Stimulated activated CD4-positive, alpha-beta T cell treated with anti-CD3 and anti-CD28 coated beads, Interleukin-4, amount 100 ng/mL, for 24 hours (primary cell): ENCODE measurements at places on chromosomes 3 and 15.

GRCh38 chr3:187051066-187051465 is 88.2 kb downstream of the RPL39L start:
- DNase-seq: no peak

- DNase-seq: no peak
Observed at GRCh38 chr3:104412608-104413580, 953.8 kb upstream of the ALCAM start.

- DNase-seq: no peak
Observed at GRCh38 chr3:181955566-181955965, 243.8 kb downstream of the SOX2 start.

DNA sequence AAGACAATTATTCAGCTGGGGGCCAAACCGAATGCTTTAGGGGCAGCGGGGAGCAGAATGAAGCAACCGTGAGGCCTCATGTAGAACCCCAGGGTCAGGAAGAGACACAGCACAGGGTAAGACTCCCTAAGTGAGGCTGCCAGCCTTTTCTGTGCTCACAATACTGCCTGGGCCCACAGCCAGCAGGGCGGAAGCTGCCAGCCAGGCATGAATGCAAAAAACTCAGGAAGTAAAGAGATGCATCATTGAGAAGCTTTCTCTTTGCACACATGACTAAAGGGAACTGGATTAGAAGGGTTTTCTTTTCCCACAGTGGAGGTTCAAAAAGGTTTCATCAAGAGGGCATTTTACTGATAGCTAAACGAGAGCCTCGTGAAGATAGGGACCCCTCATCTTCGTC is 33.3 kb downstream of the CA12 start:
- DNase-seq: no peak

GRCh38 chr3:114506591-114507300 is 212.9 kb downstream of the TIGIT start:
- DNase-seq: no peak

DNA sequence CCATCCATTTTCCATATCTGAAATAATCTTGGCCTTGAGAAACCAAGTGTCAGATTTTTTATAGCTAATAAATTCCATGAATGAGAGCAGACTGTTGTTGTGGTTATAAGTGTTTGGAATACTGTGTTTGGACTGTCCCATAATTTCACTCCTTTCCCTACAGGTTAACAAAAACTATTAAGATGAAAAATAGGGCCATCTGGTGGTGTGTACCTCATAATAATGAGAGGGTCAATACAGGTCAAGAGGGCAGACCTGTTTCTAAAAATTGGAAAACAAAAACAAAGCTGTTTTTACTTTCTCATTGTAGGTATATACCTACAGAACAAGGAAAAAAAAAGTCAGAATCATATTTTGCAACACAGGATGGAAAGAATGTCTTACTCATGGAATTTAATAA is 553.8 kb upstream of the SGO1 start:
- DNase-seq: no peak

- no peak for DNase-seq
Observed at GRCh38 chr3:126494204-126494969, 18.7 kb upstream of the ZXDC start.

DNA sequence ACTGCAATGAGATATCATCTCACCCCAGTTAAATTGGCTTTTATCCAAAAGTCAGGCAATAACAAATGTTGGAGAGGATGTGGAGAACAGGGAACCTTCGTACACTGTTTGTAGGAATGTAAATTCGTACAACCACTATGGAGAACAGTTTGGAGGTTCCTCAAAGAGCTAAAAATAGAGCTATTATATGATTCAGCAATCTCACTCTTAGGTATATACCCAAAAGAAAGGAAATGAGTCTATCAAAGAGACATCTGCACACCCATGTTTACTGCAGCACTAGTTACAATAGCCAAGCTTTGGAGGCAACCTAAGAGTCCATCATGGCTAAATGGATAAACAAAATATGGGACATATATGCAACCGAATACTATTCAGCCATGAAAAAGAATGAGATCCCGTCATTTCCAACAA is 68.0 kb upstream of the HES1 start:
- DNase-seq: no peak

DNA sequence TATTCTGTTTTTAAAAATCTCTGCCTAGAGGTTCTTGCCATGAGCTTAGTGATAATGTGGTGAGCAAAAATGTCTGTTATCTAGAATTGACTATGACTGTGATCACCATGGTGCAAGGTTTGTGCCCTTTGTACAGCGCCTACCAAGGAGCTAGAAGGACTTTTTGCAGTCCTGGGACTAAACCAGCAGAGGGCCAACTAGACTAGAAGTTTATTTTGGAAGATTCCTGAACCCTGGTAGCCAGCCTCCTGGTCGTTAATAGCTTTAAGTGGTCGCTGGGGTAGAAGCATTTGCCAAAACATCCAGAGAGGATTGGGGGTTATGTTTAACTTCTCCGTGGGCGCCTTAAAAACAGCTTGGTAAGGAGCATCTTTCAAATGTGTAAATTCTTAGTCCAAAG is 7.8 kb downstream of the SCG5 start:
- no peak for DNase-seq

DNA sequence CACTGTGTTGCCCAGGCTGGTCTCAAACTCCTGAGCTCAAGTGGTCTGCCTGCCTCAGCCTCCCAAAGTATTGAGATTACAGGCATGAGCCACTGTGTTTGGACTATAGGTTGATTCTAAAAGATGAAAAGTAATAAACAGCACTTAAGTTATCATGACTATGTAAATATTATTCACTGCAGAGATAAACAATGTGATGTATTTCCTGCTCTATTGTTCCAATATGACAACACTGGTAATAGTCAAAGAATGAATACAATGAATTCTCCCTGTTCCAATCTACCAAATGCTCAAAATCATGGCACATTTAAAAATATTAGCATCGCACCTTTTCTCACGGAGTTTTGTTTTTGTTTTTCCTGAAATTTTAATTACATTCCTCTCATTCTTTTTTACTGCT is 36.8 kb upstream of the TBL1XR1 start:
- no peak for DNase-seq

DNA sequence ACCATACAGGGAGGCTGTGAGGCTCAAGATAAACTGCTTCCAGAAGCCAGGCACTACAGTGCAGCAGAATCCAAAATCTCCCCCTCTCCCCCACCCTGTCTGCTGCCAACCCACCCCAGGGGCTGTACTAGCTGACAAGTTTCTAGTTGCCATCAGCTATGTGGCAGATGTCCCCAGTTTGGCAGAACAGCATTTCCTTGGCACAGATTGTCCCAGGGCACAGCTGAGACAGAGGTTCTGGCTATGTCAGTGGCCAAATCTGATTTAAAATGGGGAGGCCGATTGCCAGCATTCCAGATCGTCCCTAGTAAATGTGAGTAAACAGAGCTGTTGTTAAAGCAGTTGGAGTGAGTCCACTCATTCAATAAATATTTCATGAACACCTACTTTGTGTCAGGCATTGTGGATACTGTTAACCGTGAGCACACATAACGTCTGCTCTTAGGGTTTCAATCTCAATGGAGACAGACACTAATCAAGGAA is 28.0 kb upstream of the CCDC174 start:
- DNase-seq: no peak

GRCh38 chr3:12629560-12629959 is 34.4 kb downstream of the RAF1 start:
- DNase-seq: no peak

DNA sequence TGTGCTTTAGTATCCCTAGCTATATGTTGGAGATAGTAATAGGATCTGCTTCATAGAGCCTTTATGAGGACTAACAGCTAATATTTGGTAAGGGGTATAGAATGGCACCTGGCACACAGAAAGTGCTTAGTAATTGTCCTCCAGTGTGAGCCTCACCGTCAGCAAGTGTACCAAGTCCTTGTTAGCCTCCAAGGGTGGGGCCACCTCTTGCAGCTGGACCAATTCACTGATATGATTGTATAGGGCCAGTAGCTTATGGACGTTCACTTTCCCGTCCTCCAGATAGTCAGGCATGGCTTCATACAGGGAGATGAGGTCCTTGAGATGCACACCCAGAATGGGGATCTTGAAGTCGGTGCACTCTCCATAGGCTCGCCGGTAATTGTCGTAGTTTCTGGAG is 53.6 kb downstream of the FAM98B start:
- DNase-seq: no peak

- DNase-seq: no peak
Observed at GRCh38 chr3:51382076-51382745, 2.9 kb upstream of the MANF start.

GRCh38 chr3:177597311-177598096 is 400.2 kb upstream of the TBL1XR1 start:
- peak; percentile 15 for DNase-seq

GRCh38 chr3:73361591-73361990 is 263.1 kb downstream of the PDZRN3 start:
- DNase-seq: no peak

- no peak for DNase-seq
Observed at GRCh38 chr3:115999001-115999585, 375.8 kb downstream of the GAP43 start.

- DNase-seq: no peak
Observed at GRCh38 chr15:39976291-39977274, 42.7 kb downstream of the EIF2AK4 start.

- no peak for DNase-seq
Observed at GRCh38 chr3:58537412-58538301, 667 bp upstream of the ACOX2 start.

DNA sequence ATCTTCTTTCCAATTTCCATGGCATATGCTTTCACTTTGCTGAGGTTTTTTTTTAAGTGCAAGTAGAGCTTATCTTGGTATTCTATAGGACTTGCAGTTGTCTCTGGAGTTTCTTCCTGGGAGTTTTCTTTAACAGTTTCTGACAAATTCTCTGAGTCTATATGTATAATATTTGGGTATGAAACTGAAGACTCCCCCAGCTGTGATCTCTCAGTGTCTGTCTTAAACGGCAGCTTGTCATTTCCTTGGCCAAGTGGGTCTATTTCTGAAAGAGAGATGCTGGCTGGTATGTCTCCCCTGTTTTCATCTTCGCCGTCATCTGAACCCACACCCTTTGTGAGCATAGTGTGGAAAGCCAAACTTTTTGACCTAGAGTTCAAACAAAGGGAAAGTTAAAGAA is 73.3 kb upstream of the PTX3 start:
- DNase-seq: no peak

GRCh38 chr15:39455471-39455991 is 125.3 kb upstream of the THBS1 start:
- DNase-seq: no peak

DNA sequence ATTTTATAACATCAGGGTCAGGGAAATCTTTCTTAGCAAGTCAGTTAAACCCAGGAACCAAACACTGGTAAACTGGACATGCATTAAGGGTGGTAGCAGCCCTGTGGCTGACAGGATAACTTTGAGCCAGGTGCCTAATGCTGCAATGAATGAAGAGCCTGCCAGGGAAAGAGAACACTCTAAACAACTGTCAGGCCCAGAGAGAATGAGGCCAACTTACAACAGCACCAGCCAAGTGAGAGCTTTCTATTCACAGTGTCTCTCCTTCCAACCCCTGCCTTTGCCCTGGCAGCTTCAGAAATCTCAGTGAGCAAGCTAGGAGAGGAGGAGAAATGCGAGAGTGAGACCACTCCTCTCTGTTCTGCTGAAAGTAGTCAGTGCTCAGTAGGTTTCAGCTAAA is 50.4 kb upstream of the ATP2C1 start:
- DNase-seq: no peak

- no peak for DNase-seq
Observed at GRCh38 chr3:171228240-171228639, 201.7 kb upstream of the SLC2A2 start.

DNA sequence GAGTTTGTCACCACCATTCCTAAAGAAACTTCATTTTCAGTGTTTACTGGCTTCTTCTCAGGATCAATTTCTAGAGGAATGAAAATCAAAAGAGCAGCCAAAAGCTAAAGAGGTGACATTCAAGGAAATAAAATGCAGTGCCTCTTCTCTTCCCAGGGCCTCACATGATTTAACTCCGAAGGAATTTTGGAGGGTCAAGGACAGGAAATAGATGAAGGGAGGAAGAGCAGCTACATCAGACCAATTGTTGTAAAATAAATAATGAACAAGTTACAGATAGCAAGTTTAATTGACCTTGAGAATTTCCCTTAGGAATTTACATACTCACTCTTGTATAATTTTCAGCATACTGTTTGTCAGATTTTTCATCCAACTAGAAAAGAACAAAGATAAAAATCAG is 78.1 kb downstream of the LRRFIP2 start:
- DNase-seq: no peak

DNA sequence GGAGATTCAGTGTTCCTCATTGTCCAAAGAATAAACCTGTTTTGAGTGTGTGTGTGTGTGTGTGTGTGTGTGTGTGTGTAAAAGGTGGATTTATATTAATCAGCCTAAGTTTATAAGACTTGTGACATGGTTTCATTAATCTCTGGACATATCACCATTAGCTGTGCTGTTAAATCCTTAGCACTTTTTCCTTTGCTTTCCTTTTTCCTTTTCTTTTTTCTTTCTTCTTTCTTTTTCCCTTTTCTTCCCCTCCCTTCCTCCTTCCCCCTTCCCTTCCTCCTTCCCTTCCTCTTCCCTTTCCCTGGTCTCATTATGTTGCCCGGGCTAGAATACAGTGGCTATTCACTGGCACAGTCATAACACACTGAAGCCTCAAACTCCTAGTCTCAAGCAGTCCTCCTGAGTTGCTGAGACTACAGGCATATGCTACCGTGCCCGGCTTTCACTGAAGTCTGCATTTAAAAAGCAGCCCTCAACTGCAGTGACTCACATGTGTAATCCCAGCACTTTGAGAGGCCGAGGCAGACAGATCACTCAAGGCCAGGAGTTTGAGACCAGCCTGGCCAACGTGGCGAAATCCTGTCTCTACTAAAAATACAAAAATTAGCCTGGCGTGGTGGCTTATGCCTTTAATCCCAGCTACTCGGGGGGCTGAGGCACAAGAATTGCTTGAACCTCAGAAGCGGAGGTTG is 28.6 kb upstream of the ITPKA start:
- no peak for DNase-seq

DNA sequence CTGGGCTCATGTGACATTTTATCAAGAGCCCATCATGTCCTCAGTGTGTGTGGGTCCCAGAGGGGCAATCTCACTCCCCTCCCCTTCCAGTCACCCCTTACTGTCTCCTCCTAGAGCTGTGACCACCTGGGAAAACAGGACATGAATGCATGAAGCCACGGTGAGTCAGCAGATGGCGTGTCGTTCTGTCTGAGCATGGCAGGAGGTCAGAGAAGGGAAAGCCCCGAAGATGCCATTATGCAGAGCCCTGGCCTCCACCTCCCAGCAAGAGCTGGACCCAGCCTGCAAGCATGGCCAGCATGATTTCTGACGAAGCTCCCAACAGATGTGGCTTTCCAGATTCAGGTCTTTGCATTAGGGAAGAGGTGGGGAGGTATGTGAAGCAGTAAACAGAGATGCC is 118.5 kb downstream of the TLE3 start:
- no peak for DNase-seq

GRCh38 chr15:48643206-48643605 is 2.3 kb downstream of the FBN1 start:
- no peak for DNase-seq

- DNase-seq: no peak
Observed at GRCh38 chr3:146953511-146953981, 348.4 kb upstream of the PLSCR5 start.

GRCh38 chr3:173599673-173600072 is 202.1 kb downstream of the NLGN1 start:
- DNase-seq: no peak

- no peak for DNase-seq
Observed at GRCh38 chr3:115960799-115961198, 337.5 kb downstream of the GAP43 start.

GRCh38 chr3:126306888-126307482 is 50.2 kb downstream of the KLF15 start:
- DNase-seq: no peak
